CD14-positive monocyte (primary cell): ENCODE measurements at places on chromosomes 2 and 18.

DNA sequence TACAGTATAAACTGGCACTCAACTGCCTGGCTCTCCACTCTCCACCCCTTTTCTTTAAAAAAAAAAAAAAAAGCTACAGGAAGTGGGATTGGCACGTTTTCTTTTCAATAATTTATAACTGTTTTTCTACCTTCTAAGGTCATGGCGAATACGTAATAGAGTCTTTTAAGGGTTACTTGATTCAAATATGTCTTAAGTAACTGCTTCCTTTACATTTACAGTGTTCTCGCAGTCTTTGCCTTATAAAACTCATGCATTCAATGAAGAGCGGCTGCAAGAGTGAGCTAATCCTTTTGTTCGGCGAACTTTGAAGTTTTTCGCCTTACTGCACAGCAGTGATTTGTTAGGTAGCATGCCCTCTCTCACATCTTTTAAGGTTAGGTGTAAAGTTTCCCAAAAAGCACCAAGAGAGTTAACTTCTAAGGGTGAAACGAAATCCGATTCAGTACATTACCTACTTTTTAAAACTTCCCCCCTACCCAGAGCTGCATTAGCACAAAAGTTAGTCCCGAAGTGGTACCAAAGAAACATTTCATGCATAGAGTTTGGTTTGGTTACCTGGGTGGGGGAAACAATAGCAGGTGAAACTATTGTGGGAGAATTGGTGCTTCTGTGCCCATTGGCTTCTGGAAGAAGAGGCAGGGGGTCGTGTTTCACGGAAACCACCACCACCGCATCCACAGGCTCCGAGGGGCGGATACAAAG, 2.0 kb downstream of the KCTD1 start:
- no peak for DNase-seq

- no peak for DNase-seq
Measured at GRCh38 chr2:19731037-19731436, 170.7 kb downstream of the TTC32 start.

DNA sequence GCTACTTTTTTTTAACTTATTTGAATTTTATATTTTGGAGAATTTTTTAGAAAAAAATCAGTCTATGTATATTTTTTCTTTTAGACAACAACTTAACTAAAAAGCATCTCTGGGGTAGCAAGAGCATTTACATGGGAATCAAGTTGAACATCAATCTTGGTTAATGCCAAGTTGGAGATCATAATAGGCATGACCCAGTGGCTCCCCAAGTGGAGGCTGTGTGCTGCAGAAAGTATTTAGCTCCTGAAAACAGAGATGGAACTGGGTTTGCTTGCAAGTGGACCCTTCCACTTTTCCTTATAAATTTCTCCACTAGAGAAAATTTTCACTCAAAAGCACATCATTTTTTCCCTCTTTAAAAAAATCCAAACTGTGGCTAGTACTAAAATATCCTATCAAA, 23.9 kb upstream of the CAVIN2 start:
- DNase-seq = no peak

GRCh38 chr2:55097461-55098410, 47.5 kb upstream of the RTN4 start:
- no peak for DNase-seq
